ENCODE measurements at places on chromosomes 3 and 15.

GRCh38 chr15:89851673-89852341 lies 37.2 kb upstream of the ANPEP start:
- no peak for DNase-seq

GRCh38 chr15:58282060-58282708 lies 144.0 kb downstream of the AQP9 start:
- DNase-seq, result no peak

DNA sequence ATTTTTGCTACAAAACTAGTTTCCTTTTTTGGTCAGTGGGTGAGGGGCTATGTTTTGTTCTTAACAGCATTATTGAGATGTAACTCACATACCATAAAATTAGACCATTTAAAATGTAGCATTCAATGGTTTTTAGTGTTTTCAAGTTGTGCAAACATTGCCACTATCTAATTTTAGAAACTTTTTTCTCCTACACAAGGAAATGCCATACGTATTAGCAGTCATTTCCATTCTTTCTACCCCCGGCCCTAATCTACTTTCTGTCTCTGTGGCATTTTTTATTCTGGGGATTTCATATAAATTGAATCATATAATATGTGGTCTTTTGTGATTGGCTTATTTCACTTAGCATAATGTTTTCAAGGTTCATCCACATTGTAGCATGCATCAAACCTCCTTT lies 55.0 kb upstream of the TIPARP start:
- DNase-seq, result no peak

DNA sequence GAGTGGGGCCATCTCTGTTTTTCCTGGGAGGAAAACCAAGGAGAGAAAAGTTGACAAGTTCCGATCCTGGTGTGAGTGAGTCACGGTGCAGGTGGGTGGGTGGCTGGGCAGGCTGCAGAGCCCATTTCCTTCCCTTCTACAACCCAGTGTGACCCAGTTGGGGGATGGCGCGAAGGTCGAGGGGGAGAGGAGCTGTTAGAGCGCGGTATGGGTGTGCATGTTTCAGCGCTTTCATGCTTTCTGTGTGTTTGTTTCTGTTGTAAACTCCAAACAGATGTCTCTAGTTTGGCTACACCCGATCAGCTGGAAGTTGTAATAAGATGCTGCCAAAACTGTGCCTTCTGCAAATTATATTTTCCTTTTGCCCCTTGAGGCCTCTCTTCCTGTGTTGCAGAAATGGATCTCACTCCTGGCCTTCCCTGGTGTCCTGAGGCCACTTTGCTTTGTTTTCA lies 3.8 kb downstream of the FAM43A start:
- no peak for DNase-seq

DNA sequence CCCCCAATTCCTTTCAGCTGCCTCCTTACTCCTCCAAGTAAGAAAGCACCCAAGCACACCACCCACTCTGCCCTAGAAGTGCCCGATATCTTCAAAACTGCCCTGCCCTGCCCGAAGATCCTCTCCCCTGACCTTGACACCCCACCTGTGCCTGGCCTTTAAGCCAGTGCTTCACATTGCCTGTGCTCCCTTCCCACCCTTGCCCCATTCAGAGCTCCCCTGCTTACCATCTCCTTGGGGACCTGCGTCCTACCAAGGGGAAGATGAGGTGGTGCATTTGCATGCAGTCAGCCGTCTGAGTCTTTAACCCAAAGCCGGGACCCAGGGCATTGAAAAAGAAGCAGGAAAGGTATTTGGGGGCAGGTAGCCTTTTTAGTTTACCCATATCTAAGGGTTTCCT lies 73.5 kb upstream of the SLCO3A1 start:
- no peak for DNase-seq

DNA sequence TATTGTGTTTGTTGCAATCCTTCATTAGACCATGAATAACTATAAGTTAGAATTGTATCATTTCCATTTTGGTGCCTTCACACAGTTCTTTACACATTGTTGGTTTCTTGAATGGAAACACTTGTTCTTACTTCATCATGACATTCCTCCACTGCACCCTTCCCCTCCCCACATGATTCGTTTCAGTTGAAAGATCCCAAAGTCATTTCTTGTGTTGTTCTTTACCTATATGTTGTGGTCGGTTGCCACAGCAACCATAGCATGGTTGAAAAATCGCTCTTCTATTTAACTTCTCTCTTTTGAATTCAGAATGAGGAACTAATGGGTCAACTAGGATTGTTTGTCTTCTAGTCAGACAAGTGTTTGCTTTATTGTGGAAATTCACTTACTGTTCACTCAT lies 103.3 kb downstream of the IL1RAP start:
- DNase-seq, result no peak

Data from glutamatergic neuron (in vitro differentiated cells).